ENCODE measurements at places on chromosomes 16 and 17.

- no peak for DNase-seq
Measured at GRCh38 chr17:75864448-75864871, 9.3 kb upstream of the WBP2 start.

- DNase-seq: no peak
Measured at GRCh38 chr17:70610161-70610560, 440.8 kb downstream of the KCNJ2 start.

DNA sequence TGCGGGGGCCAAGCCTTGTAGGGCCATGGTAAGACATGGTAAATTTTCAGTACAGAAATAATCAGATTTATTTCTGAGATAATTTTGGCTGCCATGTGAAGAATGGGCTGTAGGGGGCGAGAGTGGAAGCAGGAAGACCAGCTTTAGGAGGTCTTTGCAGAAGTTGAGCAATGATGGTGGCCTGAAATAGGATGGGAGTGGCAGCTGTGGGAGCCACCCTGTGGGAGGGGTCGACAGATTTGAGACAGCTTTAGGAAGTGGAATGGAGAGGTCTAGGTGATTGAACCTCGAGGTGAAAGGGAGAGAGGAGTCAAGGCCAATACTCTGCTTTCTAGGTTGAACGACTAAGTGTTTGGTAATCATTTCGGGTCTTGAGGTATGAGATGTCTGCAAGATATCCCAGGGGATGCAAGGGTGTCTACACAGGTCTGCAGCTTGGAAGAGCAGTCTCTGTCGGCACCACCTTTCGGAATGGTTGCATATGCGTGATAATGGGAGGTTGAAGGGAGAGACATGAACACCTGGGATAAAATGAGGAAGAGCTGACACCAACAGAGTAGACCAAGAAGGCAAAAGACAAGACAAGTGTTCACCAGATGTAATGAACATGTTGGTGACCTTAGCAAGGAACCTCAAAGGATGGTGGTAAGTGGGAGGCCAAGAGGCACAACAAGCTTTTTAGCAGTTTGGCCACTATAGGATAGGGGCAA is 4.2 kb upstream of the ATXN7L3 start:
- DNase-seq: peak; percentile 89

GRCh38 chr17:21376759-21377690 is 868 bp downstream of the KCNJ12 start:
- DNase-seq: no peak

- DNase-seq: peak; percentile 70
Measured at GRCh38 chr16:14489460-14489859, 140.6 kb downstream of the PARN start.
